ENCODE measurements at places on chromosomes 16 and 17. TPM values are rescaled to one million over a fixed set of nuclear protein-coding genes. Genes with fewer than 3 reads are reported as not detected.

DNA sequence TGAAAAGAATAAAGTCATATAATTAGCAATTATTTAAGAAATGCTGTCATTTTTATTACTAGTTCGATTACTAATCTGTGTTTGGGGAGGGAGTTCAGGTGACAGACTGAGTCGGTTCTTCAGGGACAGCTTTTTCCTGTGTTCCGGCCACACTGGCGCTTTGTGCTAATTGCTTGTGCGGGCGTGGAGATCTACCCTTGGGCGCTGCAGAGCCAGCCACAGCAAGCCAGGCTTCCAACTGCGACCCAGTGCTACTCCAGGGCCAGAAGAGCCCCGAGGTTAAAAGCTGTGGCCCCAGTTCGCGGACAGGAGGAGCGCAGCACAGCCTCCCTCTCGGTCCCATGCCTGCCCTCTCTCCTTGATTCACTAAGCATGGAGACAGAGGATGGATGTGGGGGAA, 6.5 kb upstream of the OR2C1 start:
- DNase-seq = no peak
- H3K27me3 ChIP-seq = peaks cover 3% of the 10 kb centered on the region
- no peak overlapping the region for H3K4me3 ChIP-seq
- H3K4me1 ChIP-seq = peaks cover 5% of the 10 kb centered on the region
- H3K36me3 ChIP-seq = no peaks in the 10 kb centered on the region
- H3K27ac ChIP-seq = no peak overlapping the region

The GUCY2D gene
- not detected for total RNA-seq

- H3K36me3 ChIP-seq = no peaks in the 10 kb centered on the region
- no peak for DNase-seq
- H3K4me3 ChIP-seq = no peak overlapping the region
- H3K27me3 ChIP-seq = no peaks in the 10 kb centered on the region
- no peak overlapping the region for H3K27ac ChIP-seq
- H3K4me1 ChIP-seq = peaks cover 12% of the 10 kb centered on the region
Observed at GRCh38 chr16:81495321-81496234, 51.0 kb downstream of the CMIP start.

DNA sequence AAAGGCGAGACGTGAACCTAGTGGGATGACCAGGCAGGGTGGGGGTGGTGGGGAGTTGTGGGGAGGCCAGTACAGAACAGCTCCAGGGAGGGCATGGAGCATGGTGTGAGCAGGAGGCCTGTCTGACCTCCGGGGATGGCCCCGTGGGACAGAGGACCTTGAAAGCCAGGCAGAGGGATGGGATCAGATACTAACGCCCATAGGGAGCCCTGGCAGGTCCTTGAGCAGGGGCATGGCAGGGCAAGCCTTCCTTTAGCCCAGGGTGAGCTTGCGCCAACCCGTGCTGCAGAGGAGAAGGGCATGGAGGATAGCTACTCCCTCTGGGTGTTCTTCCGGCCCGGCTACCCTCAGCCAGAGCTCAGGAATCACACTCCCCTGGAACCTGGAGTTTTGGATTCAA, 35.3 kb downstream of the TMEM235 start:
- H3K4me1 ChIP-seq = peaks cover 41% of the 10 kb centered on the region
- H3K4me3 ChIP-seq = no peak overlapping the region
- no peak overlapping the region for H3K27ac ChIP-seq
- H3K36me3 ChIP-seq = no peaks in the 10 kb centered on the region
- no peak for DNase-seq

Measured in progenitor cell of endocrine pancreas (in vitro differentiated cells).